ENCODE measurements at places on chromosomes 1 and 21. TPM values are rescaled to one million over a fixed set of nuclear protein-coding genes. Genes with fewer than 3 reads are reported as not detected.

The KCTD3 gene
- 17.2 TPM for total RNA-seq

The SHE gene
- total RNA-seq: 21.4 TPM

The CHRM3 gene
- total RNA-seq: 1.2 TPM

The LDLRAD2 gene
- not detected for total RNA-seq

The GALNT2 gene
- 50.7 TPM for total RNA-seq

The BMP8B gene
- 0.44 TPM for total RNA-seq

The RGS16 gene
- 1.5 TPM for total RNA-seq

DNA sequence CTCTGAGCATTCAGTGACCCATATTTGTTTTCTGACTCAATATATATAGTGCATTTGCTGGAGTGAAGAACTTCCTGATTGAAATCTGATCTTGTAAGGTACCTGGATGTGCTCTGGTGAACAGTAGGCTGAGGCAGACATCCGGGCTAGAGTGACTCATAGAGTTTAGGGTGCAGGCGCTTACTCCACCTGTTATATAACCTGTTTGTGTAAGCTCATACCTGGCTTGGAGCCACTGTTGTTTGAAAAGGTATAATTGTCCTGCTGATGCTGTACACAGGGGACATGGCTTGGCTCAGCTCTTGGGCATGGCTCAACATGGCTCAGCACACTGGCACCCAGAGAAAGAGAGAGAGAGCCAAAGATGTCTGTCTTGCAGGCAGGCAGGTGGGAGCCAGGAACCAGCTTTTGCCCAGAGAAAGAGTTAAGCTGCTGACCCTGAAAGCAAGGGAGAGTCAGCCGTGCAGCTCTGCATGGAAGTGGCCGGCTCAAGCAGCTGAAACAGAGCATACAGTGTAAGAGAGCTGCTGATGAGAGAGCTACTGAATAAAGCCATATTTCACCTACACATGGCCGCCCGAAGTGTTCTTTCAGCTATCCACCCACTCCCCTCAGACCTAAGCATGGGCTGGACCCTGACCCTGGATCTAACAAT, 43.2 kb downstream of the GJA5 start:
- DNase-seq: no peak

DNA sequence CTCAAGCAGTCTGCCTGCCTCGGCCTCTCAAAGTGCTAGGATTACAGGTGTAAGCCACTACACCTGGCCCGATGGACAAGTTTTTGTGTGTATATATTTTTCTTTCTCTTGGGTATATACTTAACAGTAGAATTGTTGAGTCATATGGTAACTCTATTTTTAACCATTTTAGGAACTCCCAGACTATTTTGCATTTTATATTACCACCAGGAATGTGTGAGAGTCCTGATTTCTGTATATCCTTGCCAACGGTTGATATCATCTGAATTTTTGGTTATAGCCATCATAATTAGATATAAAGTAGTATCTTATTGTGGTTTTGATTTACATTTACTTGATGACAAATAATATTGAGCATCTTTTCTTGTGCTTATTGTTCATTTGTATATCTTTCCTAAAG, 20.7 kb downstream of the FNBP1L start:
- no peak for DNase-seq

- no peak for DNase-seq
Measured at GRCh38 chr1:96922181-96922580, 200.6 kb downstream of the PTBP2 start.

- DNase-seq: no peak
Measured at GRCh38 chr1:7022058-7022457, 236.8 kb downstream of the CAMTA1 start.

DNA sequence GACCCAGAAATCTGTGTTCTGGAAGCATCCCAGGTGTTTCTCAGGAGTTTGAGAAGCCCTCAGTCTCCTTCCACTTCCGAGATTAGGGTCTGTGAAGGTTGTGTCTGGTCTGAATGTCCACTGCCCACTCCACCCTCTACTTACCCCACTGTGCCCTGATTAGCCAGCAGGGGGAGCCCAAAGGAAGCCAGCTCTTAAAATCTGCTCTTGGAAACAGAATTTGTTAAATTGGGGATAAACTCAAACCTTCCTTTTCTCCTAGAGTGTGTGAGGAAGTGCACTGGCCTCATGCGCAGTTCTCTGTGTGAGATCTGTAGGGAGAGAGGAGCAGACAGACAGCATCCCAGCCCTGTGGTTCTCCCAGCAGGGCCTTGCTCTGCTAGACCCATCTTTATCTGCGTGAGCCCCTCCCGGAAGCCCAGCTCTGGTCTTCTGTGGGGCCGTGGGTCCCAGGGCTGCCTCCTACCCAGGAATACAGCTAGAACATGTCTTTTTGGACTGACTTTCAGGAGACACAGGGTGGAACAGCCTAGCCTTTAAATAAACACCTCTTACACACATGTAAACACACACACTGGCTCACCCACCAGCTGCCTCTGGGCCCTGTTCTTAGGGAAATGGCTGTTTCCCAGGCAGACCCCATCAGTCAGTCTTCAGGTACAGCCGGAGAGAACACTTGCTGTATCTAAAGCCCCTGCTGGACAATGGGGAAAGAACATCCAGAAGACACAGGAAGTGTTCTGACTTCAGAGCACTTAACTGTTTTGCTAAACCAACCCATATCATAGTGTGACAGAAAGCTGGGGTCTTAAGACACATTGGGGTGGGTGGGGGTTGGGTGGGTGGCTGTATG, 52.2 kb downstream of the SMYD2 start:
- peak; percentile 57 for DNase-seq

DNA sequence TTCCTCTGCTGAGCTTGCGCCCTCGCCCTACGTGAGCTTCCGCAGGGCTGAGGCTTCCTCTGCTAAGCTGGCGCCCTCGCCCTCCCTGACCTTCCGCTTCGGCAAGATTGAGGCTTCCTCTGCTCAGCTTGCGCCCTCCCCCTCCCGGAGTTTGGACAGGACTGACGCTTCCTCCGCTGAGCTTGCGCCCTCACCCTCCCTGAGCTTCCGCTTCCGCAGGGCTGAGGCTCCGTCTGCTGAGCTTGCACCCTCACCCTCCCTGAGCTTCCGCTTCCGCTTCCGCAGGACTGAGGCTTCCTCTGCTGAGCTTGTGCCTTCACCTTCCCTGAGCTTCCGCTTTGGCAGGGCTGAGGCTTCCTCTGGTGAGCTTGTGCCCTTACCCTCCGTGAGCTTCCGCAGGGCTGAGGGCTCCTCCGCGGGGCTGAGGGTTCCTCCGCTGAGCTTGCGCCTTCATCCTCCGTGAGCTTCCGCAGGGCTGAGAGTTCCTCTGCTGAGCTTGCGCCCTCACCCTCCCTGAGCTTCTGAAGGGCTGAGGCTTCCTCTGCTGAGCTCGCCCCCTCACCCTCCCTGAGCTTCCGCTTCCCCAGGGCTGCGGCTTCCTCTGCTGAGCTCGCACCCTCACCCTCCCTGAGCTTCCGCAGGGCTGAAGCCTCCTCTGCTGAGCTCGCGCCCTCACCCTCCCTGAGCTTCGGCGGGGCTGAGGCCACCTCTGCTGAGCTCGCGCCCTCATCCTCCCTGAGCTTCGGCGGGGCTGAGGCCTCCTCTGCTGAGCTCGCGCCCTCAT, 753.6 kb upstream of the TPTE start:
- DNase-seq: no peak

DNA sequence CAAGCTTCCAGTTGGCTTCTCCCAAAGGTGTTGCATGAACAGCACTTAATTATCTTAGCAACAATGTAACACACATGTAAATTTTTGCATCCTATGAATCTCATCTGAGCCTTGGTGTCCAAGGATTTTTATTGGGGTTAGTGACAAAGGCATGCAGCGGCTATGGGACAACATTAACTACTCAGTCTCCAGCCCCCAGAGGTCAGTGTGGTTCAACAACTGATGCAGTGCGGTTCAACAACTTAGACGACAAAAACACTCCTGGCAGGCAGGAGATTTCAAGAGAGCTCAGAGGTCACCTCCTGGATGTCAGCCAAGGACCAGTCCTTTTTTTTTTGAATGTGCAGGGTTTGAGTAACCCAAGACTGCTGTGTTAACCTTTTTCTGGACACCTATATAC, 77.5 kb upstream of the HMCN1 start:
- no peak for DNase-seq

GRCh38 chr1:21926814-21927532, 10.1 kb downstream of the HSPG2 start:
- DNase-seq: peak; percentile 74

- no peak for DNase-seq
Measured at GRCh38 chr1:98988904-98989555, 15.6 kb downstream of the PLPPR5 start.

GRCh38 chr1:214856843-214857242, 225.7 kb upstream of the KCNK2 start:
- DNase-seq: no peak

GRCh38 chr21:44819283-44820243, 1.7 kb upstream of the SUMO3 start:
- no peak for DNase-seq

GRCh38 chr1:9573723-9574122, 15.0 kb upstream of the TMEM201 start:
- DNase-seq: no peak

- no peak for DNase-seq
Measured at GRCh38 chr1:19067912-19068638, 111.6 kb upstream of the IFFO2 start.

GRCh38 chr1:40532062-40532389, 589 bp downstream of the ZNF684 start:
- no peak for DNase-seq

GRCh38 chr1:215114154-215114933, 31.8 kb downstream of the KCNK2 start:
- no peak for DNase-seq

GRCh38 chr21:32256873-32257620, 21.8 kb downstream of the MIS18A start:
- peak; percentile 74 for DNase-seq

DNA sequence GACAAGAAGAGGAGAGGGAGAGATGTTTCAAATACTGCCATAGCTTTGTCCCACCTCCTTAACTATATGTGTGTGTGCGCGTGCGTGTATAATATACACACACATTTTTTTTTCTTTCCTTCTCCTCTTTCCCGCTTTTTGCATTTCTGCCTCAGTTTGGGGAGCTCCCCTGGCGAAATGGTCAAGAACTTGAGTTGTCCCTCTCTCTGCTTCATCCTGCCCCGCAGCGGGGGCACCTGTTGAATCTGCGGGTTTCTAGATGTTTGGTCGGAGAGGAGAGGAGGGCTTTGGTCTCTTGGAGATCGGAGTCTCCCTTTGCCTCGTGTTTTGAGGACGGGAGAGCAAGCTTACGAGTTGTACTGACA, 504 bp downstream of the SCCPDH start:
- DNase-seq: no peak

DNA sequence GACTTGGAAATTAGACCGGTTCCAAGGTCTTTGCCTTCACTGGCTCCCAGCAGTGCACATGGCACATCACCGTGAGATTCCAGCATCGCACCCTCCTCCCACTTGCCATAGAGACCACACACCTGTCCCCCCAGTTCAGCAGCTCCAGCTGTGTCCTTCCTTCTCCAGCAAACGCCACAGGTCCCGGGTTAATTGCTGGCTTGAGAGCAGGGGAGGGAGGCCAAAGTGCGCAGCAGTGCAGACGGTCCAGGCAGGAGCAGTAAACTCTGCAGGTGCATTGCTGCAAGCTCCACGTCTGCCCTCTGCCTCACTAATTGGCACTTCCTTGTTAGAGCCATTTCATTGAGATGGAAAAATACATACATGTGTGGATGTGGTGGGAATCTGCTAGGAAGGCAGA, 65.3 kb downstream of the KLHDC7A start:
- no peak for DNase-seq

GRCh38 chr1:234958706-234959657, 169.7 kb downstream of the TOMM20 start:
- DNase-seq: no peak

GRCh38 chr1:10824821-10825540, 28.5 kb upstream of the CASZ1 start:
- DNase-seq: no peak

DNA sequence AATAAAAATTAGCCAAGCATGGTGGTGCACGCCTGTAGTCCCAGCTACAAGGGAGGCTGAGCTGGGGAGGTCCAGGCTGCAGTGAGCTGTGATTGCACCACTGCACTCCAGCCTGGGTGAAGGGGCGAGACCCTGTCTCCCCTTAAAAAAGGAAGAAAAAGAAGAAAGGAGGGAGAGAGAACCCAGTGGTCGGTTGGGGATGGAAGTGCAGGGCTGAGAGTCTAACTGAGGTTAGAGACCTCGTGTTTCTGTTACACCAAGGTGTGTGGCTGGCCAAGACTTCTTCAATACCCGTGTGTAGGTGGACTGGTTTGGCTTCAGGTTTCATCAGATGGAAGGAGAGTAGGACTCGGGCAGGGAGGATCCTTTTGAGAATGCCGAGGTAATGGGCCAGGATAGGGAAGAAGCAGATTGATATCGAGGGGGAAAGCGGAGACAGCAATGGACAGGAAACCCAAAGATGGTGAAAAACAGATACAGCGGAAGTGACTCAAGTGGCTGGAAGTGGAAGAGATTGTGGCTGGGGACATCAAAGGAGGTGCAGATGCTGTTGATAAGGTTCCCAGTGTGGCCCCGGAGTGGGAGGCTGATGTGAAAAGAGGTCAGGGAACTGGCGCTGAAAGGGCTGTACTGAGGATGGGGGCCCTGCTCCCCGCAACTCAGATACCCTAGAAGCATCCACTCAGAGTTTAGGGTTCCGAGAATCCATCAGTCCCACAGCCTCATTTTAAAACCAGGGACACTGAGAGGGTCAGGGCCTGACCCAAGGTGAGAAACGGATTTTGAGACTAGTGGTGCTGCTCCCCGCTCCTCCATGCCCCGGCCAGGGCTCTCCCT, 681 bp upstream of the UBXN10 start:
- no peak for DNase-seq

DNA sequence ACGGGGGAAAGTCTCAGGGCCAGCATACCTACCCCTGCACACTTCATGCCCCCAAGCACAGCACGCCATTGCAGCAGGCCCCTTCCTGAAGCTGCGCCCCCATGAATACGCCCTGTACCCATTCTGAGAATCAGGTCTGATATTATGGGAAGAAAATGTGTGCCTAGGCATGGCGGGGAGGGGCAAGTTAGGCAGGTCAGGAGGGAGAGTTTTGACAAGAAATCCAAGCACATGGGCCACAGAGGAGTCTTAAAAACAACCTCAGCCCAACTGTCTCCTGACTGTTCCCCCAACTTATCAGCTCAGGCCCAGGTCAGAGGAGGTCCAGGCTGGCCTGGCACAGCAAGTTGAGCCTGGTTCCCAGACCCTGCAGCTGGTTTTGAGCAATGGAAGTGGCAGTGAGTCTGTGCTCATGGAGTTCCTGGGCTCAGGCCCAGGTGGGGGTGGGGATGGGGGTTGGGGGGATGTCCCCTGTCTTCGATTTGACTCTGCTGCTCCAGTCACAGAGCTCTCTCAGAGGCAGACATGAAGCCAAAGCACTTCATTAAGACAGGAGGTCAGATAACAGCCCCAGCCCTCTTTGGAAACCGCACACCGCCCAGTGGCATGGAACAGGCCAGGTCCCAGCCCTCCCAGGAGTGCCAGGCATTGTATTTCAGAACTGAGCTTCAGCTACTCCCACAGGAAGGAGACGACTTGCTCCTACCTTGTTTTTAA, 20.6 kb upstream of the BCAR3 start:
- peak; percentile 61 for DNase-seq

DNA sequence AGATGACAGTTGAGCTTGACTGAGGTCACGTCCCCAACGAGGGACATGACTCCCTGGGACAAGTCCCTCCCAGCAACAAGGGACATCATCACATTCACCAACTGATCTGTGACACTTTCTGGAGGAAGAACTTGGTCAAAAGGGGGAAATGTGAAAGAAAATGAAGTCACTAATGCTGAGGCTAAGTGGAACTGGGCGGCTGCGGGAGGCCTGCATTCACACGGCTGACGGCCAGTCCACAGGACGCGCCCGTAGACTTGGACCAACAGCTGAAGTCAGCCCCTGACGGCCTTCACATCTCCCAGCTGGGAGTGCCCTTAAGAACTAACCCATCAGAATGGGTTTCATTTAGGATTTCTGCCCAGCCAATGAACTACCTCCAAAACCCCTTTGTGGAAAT, 26.6 kb downstream of the POFUT2 start:
- DNase-seq: no peak

Data from left cardiac atrium (tissue), 4 donors.